ENCODE measurements at places on chromosomes 16 and 17.

DNA sequence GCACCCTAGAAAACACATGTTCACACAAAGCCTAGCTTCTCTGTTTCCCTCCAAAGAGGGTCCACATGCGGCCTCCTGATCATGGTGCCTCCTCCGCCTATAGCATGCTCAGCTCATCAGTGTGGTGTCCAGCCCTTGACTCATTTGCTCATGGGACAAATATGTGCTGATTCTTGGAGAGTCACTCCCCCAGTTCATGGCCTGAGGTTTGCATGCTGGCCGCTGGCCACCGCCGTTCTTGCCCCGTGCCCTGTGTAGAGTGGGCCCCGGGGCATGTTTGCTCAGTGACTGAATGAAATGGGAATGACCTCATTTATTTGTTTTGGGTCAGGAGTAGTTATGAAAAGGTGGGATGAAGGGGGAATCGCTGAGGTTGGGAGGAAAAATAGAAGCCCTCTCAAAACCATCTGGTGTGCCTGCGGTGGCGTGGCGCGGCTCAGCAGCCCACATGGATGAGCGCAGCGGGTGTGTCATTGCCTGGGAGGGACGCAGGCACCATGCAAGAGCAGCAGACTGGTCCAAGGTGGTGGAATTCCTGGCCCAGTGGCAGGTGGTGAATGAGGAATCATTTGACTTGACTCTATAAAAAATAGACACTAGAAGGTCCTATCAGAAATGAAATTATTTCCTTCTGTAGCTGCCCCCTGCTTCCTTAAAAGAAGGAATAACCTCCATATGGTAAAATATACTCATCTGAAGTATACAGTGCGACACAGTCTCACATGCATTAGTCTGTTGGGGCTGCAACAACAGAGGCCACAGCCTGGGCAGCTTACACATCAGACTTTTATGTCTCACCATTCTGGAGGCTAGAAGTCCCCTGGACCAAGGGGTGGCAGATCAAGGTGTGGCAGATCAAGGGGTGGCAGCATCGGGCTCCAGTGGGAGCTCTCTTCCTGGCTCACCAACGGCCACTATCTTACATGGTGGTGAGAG lies 31.7 kb downstream of the CRISPLD2 start:
- no peak for DNase-seq

GRCh38 chr17:57868007-57868909 lies 18.4 kb upstream of the MRPS23 start:
- no peak for DNase-seq

- no peak for DNase-seq
These were observed 5.6 kb downstream of the PLEKHG4 start for GRCh38 chr16:67284699-67285646.

GRCh38 chr17:72775919-72776318 lies 316.6 kb downstream of the SLC39A11 start:
- DNase-seq: no peak

- DNase-seq: peak; percentile 51
These were observed 18.0 kb downstream of the CCR7 start for GRCh38 chr17:40547079-40547784.

- DNase-seq: no peak
These were observed 72.0 kb upstream of the KSR1 start for GRCh38 chr17:27384261-27384701.

- no peak for DNase-seq
These were observed 5.0 kb upstream of the RARA start for GRCh38 chr17:40303708-40304551.

GRCh38 chr17:32927724-32928585 lies at the start of gene TMEM98:
TSS of gene TMEM98 (plus strand) at chr17:32928153. CDS start at chr17:32931529, 3,376 bp downstream.
- DNase-seq: no peak

DNA sequence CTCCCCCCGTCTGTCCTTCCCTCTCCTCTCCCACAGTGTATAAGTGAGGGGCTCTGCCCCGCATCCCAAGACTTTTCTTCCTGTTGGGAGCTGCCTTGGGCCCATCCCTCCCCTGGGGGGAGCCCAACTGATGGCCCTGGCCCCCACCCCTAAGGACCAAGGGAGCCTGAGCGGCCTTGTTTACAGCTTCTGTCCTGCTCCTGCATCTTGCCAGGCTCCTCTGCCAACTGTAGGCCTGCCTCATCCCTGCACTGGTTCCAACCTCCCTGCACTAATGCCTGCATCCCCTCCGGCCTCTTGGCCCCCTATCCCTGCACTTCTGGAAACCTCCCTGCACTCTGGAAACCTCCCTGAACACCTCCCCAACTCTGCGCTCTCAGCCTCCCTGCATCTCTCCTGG lies 1.4 kb upstream of the PAGR1 start:
- DNase-seq: no peak

- DNase-seq: peak; percentile 7
These were observed 545 bp downstream of the ARHGAP17 start for GRCh38 chr16:25014500-25015147.

All from effector memory CD8-positive, alpha-beta T cell (primary cell).